ENCODE measurements at places on chromosomes 1 and 21.
A peak's percentile ranks its signal among the peaks of the same experiment; 100 is the strongest.

- peak; percentile 76 for DNase-seq
These were observed 84.9 kb upstream of the SLC44A3 start for GRCh38 chr1:94734963-94735901.

- DNase-seq, result no peak
These were observed 16.1 kb downstream of the CNR2 start for GRCh38 chr1:23897083-23897482.

DNA sequence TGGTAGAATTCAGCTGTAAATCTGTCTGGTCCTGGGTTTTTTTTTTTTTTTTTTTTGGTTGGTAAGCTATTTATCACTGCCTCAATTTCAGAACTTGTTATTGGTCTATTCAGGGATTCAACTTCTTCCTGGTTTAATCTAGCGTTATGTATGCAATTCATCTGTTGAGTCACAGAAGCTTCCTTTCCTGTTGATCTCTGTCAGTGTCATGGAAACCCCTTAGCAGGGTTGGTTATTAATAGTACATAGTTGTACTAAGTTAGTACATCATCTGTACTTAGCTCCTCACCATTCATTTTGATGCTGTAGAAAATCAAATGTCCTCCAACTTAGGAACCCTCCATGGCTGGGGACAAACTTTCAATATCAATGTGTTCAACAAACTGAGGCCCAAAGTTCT lies 51.0 kb upstream of the BARHL2 start:
- no peak for DNase-seq

GRCh38 chr1:117181630-117182041 lies 29.1 kb downstream of the VTCN1 start:
- DNase-seq, result no peak

All from amniotic stem cell (primary cell).